Femur (tissue), 1 donor: ENCODE measurements at places on chromosomes 2 and 18.

DNA sequence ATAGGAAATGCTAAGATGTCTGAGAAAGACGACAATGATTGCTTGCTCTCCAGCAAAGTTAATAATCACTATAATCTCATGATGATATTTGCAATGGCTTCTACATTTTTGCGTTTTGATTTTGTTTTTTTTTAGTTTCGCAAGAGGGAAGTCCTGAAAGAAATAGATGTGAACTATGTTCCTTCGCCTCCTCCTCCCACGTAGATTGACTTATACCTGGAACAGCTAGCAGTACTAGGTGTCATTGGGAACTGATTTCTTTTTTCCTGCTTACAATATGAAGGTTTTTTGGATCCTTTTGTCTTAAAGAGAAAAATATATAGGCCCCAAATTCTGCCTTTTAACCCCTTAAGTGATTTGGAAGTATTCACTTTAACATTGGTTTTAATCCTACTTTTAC lies 26.7 kb downstream of the ITPRID2 start:
- no peak for DNase-seq

- no peak for DNase-seq
Observed at GRCh38 chr2:231017231-231017598, 20.1 kb upstream of the C2orf72 start.

- DNase-seq = peak; percentile 40
Observed at GRCh38 chr2:104790100-104790811, 63.7 kb upstream of the POU3F3 start.

DNA sequence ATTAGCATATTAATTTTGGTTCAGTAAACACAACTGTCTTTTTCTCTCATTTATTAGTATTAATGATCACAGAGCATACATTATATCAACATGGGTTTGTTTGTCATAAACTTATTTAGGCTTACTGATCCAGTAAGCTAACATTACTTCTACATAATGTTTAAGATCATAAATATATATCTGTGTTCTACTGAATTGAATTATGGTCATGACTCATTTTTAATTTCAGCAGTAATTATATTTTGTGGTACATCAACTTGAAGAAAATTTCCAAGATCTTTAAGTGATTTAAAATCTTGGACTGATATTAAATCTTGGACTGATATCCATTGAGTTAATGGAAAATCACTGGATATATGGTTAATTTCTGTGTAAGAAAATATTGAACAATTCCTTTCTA lies 111.7 kb downstream of the CALCRL start:
- DNase-seq = no peak

DNA sequence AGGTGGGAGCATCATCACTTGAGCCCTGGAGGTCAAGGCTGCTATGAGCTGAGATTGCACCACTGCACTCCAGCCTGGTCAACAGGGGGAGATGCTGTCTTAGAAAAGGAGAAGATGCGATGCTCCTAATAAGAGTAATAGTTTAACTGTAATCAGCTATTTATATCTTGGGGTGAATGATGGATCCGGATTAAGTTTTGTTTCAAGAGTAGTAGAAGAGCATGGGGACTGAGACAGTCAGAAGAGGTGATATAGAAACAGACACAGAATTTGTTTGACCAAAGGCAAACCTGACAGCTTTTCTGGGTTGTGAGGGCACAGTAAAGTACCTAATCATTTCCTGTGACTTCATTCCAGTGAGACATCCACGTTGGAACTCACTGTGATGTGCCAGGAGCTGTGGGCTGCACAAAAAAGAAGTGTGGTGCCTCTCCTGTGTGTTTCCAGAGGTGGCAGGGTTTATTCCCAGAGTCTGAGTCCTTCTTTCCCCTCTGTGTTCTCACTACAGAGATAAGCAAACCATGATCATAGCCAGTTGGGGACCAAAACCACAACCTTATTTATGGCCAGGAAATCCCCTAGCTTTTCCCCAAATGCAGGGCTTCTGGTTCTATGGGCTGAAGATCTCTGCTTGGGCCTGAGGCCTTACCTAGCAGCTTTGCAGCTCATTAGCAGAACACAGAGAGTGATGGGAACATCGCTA lies 113.7 kb downstream of the XRCC5 start:
- DNase-seq = no peak

- no peak for DNase-seq
Observed at GRCh38 chr2:241701149-241701398, 765 bp upstream of the ING5 start.

DNA sequence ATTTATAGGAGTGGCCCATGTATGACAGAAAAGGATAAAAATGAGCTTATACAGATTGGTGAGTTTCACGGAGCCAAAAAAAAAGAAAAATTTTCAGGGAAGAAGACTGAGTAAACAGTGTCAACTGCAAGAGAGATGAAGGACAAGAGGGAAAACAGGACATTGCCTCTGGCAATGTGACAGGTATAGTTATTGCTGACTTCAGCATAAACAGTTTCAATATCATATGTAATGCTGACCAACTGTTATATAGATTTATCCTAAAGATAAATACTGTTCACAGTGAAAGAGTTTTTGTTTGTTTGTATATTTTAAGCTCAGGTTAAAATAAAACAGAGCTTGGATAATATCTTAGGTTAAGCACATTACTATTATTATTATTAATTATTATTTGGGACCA lies 98.0 kb upstream of the FSIP2 start:
- no peak for DNase-seq

DNA sequence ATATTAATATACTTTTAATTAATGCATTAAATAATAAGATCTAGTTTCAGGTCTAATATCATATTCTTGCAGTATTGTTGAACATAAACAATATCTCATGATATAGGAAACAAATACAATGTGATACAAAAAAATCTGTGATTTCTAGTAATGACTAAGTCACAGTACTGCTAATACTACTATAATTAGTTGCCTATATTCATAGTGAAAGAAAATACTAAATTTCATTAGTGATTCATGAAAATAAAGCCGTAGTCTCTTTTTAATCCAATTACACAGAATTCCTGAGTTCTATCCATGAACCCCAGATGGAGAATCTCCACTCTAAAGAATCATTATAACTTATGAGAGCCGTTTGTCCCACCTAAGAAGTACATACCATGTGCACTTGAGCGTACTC lies 266.3 kb upstream of the ACVR2A start:
- no peak for DNase-seq

- DNase-seq = no peak
Observed at GRCh38 chr2:127541809-127542208, 6.3 kb downstream of the MYO7B start.

GRCh38 chr2:173410579-173410978 lies 55.9 kb downstream of the CDCA7 start:
- DNase-seq = no peak

DNA sequence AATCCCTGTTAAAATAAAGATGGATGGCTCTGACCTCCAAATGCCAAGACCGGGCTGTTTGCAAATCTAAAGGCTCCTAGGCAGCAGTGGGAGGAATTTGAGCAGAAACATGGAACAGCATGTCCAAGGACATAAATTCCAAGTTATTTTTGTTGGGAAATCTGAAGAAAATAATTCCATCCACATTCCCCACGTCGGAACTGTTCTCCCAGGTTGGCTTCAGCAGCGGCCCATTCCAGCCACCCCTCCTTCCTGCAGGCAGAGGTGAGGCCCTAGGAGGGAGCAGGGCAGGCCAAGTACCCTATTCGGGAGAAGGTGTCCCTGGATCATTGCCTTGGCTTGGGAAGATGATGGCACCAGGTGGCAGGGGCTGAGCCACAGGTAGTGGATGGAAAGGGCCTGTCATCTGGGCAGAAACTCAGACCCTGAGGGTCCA lies 117.1 kb downstream of the CAPN13 start:
- DNase-seq = no peak

- DNase-seq = no peak
Observed at GRCh38 chr2:166651991-166652390, 157.9 kb upstream of the SCN7A start.

DNA sequence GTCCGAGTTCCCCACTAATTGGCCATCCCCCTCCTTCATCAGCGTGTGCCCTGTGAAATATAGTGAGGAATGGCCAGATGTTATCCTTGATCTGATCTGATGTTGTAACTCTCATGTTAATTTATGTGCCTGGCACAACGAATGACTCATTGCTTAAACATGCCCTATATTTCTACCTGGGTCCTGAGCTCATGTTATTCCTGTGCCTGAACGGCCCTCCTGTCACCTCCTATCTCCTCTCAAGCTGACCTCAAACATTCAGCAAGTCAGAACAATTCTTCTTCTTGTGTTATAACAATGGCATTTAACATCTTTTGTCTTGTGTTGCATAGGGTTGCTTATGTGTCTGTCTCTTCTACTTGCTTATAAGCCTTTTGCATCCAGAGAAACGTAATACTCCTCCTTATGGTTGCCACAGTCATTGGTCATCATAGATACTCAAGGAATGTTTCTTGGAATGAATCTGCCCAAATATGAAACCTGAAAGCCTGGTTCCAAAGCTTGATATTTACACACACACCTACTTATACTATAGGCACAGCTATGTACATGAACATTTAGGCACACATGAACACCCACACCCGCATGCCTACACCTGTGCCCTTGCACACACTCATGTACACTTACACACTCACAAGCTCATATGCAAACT lies 80.2 kb upstream of the PHLPP1 start:
- no peak for DNase-seq

GRCh38 chr2:37786854-37787253 lies 115.4 kb upstream of the CDC42EP3 start:
- peak; percentile 47 for DNase-seq

- DNase-seq = no peak
Observed at GRCh38 chr18:36271153-36271552, 26.4 kb upstream of the FHOD3 start.

DNA sequence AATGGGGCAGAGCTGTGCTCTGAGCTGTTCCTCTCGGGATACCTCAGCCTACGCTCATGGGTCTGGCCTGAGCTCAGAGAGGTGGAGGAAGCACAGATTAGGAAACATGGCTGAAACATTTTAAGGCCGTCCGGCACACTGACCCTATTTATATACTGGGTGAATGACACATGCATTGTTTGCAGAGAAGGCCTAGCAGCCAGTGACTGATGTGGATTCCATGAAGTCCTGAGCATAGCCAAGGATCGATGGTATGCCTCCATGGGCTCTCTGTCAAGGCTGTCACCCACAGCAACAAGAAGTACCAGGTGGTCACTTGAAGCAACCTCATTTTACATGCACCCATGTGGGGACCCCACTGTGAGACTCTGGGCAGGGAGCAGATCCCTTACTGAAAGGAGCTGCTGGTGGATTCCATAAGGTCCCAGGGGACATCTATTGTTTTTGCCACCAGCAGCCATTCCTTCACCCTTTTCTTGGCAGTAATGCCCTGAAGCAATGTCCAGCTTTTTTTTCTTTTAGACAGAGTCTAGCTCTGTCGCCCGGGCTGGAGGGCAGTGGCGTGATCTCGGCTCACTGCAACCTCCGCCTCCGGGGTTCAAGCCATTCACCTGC lies 8.4 kb downstream of the PTMA start:
- DNase-seq = no peak

- no peak for DNase-seq
Observed at GRCh38 chr2:204051984-204052556, 115.5 kb downstream of the ICOS start.

- no peak for DNase-seq
Observed at GRCh38 chr2:230266638-230267037, 41.1 kb downstream of the SP140 start.

DNA sequence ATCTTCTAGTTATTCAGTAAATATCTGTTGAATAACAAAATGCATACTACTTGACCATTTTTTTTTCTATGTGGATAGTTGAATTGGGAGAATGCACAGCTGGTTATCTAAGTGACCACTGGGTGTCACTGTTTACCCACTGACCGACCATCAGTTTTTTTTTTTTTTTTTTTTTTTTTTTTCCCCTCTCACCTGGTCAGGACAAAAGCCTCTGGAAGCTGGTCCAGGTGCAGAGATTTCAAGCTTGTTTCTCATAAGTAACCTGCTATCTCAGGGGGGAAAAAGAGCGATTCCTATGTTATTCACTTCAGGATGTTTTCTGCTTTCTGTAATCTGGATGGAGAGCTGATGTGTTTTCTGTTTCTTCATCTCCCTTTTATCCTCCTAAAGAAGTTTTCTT lies 256.0 kb downstream of the DCDC2C start:
- no peak for DNase-seq

DNA sequence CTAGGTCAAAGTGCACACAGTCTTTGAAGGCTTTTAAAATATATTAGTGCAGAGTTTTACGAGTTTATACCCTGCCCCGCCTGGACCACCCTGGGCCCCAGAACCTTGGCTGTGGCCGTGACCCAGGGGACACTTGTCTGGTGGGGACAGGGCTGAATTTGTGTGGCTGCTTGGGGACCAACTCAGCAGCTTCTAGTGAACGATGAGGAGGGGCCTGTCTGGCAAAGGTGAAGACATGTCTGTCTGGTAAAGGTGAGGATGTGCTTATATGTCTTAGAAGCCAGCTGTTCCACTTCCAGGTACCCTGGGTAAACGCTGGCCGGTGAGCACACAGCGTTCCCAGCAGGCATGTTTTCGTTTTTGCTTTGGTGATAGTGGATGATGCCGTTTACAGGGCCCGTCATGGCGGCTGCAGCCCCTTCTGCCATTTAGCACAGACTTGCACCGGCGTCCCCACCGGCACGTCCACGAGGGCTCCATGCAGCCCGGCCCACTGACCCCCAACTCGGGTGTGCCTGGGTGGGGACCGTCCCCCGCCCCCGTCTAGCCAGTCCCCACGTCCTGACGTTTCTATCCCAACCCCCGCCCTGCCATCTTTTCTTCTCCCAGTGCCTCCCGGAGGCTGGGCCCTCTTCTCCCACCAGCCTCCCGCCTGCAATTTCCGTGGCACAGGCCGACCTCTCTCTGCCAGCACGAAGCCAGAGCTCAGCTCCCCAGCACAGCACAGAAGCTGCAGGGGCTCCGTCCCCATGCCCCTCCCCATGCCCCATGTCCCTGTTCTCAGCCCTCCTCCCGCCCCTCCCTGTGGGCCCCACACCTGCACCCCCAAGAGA lies 67.8 kb downstream of the SLC66A2 start:
- no peak for DNase-seq

DNA sequence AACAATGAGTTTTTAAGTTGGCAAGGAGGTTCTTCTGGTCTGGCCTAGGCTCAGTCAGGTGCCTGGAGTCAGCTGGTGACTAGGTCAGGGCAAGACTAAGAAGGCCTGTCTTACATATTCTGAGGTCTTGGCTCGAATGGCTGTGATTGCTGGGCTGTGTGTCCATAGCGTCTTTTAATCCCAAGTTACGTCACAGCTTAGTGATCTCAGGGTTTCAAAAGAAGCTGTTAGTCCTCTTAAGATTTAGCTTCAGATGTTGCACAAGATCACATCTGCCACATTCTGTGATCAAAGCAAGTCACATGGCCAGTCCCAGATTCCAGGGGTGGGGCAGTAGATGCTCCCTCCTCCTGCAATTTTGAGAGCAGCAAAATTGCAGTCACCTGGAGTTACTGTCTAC lies 61.3 kb downstream of the PKP4 start:
- no peak for DNase-seq
